GF-D8 (cell line): ENCODE measurements at places on chromosomes 16 and 17.

DNA sequence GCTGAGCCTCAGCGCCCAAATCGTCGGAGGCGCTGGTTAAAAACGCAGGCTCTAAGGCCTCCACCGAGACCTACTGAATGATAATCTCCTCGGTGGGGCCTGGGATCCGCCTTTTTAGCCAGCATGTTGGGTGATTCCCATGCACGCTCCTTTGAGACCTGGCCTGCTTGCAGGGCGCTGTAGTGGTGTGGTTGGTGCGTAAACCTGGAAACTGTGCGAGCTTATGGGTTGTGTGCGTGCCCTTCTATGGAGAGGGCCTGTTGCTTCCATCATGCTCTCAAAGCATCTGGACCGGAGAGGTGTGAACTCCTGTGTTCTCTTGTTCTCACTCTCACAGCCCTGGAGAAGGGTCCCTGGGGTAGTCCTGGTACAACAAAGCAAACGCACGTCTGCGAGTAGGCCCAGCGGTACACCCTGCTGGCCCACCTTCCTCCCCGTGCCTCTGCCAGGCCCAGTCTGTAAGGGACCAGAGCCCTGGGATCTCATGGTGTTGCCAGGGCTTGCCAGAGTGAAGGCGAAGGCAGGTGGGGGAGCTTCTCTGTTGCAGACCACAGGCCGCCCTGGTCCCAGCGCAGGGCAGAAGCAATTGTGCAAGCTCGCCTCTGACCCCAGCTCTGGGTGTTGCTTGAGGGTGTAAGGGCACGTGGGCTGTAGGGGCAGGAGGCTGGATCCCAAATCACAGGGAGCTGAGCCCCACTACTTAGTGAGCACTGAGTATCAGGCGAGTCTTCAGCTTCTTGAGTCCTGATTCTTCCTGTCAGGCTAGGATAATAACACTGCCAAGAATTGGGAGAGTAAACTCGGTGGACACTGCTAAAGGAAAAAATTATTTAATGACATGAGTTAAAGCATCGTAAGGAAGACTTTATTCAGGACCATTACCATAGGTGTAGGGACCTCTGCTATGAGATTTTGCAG is 879 bp upstream of the LRRC75A start:
- no peak for DNase-seq

DNA sequence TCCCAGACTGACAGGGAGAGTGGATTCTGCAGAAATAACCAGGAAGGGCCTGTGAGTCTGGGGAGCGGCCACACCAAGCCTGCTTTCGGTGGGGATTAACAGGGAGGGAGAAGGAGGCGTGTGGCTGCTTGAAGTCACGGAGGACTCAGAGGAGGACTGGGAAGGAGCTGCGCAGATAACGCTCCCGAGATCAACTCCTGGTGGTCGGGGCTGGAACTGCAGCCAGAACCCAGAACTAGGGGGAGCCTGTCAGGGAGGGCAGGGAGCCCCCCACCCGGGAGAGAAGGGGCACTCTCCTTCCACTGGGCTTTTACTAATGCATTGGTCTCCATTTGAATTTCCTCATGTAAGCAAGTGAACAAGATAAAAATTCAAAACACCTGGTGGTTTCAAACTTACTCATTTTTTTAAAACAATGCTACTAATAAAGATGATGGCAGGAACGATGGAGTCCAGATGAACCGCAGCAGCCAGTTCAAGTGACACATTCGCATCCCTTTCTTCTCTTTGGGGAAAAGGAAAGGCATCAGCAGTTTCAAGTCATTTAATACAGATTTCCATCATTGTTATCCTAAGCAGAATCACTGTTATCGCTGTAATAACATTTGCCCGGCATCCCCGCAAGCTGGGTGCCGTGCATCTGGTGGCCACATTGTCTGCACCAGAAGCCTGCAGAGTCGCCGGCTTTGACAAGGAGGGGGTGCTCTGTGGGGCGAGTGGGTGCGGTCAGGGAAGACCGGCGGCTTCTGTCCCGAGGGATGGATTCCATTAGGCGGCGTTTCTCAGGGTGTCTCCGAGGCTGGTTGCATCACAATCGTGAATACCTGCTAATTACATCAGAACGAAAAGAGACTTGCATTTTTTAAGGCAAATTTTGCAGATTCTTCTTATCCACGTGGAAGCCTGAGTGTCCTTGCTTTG is 183.0 kb downstream of the FOXL1 start:
- no peak for DNase-seq

DNA sequence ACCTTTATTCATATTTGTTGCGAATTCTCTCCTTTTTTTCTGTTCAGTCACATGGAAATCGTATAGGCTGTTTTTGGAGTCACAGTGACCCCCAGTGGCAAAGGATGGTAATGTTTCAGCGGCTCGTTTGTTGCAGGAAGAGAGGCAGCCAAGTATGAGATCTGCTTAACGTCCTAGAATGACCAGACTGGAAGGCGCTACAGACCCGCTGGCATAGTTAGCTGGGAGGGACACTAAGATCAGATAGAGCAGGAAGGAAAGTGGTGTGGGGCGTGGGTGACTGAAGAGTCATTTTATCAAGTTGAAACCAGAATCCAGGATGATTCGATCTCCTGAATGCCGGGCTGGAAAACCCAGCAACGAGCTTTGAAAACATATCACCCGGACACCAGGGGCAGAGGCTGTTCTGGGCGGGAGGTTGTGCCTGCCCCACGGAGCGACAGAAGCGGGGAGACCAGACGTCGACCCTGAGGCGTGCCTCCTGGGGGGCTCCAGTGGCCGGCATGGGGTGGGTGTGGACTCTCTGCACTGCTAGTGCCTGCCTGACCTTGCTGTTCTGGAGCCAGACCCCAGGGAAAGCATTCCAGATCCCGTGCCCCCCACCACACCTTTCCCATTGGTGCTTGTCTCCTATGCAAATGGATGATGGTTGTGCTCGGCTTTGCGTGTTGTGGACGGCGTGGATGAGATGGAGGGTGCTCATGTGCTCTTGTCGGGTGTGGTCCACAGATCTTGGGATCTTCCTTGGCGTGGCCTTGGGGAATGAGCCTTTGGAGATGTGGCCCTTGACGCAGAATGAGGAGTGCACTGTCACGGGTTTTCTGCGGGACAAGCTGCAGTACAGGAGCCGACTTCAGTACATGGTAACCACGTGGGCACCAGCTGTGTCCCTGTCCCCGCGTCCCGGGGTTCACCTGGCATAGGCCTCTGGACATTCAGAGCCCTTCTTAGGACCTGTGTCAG is 7.7 kb downstream of the IL34 start:
- DNase-seq: peak; percentile 30

- DNase-seq: no peak
These were observed 12.0 kb downstream of the RARA start for GRCh38 chr17:40320756-40321523.

DNA sequence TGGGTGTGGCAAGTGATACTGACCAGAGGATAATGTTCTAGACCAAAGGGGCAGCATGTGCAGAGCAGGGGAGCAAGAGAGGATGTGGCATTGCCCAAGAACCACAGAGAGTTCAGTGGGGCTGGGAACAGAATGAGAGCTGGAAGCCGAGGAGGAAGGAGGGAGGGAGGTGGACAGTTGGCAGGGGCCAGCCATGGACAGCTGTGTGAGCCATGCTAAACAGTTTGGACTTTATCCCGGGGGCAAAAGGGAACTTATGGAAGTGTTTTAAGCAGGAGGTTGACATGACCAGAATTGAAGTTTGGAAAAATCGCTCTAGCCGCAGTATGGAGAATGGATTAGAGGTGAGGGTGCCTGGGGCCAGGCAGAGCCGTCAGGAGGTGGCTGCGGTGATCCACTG is 29.4 kb upstream of the TMEM132E start:
- no peak for DNase-seq

- no peak for DNase-seq
These were observed 360.9 kb upstream of the TNRC6C start for GRCh38 chr17:77597418-77598240.

GRCh38 chr16:14029658-14030057 is 41.5 kb upstream of the MRTFB start:
- DNase-seq: no peak

DNA sequence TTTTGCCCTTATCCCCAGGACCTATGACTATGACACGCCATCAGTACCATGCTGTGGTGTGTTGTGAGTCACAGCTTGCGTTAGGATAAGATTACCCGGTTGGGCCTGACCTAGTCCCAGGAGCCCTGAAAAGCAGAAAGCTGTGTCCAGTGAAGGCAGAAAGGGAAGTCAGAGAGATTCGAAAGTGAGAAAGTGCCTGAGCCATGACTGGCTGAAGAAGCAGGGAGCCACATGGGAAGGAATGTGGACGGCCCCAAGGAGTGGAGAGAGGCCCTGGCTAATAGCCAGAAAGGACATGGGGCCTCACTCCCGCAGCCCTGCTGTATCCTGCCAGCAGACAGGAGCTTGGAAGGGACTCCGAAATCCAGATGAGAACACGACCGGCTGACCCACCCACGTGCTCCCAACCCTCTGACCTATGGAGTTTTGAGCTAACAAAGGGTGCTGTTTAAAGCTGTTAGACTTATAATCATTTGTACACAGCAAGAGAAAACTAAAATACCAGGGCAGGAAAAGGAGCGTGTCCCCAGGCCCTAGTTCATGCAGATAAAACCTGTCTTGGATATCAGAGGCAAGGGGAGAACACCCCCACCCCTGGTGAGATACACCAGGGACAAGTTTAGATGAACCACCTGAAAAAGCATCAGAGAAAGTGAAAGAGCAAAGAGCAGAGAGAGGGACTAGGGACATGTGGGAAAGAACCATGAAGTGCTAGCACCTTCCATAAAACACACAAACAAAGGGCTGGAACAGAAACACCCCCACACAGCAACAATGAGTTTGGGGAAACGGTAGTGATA is 115.3 kb downstream of the SLC39A11 start:
- DNase-seq: no peak

- DNase-seq: peak; percentile 31
These were observed 424 bp downstream of the HOXB2 start for GRCh38 chr17:48544349-48545021.

DNA sequence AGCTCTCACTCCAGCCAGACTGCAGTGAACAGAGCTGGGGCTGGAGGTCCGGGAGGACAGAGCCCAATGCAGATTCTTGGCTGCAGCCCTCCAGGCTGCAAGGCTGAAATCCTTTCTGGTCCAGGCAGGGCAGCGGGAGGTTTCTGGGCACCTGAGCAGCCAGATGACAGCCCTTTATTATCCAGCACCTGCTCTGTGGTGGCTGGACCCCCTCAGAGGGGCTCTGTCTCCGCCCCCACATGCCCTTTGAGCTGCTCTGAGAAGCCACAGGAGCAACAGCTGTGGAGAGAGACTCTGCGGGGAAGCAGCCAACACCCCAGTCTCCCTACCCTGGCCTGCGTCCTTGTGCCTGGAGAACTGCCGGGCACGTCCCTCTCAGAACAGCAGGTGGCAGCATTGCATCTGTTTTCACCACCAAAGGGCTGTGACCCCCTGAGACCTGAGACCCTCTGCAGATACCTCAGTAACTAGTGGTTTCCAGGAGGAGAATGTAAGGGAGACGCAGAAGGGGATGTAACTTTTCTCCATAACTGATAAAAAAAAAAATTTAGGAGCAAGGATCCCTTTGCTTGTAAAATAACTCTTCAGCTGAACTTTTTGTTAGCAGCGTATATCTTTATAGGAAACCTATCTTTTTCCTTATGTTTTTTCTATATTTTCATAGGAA is 3.7 kb upstream of the CNP start:
- DNase-seq: no peak

DNA sequence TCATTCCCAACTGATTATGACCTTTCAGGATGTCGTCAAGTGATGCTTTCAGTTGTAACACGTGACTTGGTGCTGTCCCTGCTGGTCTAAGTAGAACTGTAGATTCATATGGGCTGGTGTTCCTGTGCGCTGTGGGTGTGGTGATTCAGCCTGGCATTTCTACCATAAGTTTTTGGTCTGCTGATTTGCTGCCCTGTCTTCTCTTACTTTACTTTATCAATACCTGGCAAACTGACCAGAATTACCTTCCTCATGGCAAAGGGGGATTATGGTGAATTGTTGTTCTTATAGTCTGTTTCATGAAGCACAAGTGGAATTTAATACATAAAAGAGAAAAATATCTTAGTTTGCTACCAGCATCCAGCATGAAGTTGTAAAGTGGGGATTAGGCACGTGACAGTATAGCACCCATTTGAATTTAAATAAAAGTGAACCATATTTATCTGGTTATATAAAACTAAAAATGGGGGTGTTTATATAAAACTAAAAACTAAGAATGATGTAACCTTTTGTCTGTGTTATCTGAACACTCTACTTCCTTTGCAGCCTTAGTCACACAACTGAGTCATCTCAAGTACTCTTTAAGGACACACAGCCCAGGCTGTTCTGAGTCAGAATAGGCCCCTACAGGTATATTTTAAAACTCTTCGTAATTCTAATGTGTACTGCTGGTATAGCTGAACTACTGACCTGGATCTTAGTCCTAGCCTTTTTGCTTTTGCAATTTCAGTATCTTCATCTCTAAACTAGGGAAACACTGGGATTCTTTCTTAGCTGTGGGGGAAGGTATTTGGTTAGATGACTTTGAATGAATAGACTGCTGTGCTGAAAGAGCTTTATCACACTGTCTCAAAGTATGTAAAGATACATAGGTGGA is 28.3 kb downstream of the TTC19 start:
- DNase-seq: no peak
